ENCODE measurements at places on chromosomes 3 and 15.
A peak's percentile ranks its signal among the peaks of the same experiment; 100 is the strongest.

DNA sequence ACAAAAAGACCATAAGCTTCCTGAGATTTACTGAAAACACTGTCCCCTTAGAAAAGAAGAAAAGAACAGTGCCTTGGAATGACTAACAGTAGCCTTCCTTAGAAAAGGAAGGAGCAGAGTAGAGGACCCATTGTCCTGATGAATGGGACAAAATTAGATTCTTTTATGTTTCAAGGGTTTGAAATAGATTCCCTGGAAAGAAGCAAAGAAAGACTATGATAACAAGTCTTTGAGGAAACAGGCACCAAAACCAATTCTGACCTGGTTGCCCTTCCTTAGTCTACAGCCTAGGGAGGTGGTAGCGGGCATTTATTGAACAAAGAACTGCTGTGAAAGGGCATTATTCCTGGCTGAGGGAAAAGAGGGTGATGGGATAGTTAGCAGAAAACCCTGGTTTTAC lies 1024.8 kb downstream of the TBL1XR1 start:
- DNase-seq, result no peak

GRCh38 chr3:127791221-127791913 lies 30.9 kb downstream of the MGLL start:
- peak; percentile 44 for DNase-seq

GRCh38 chr15:90907051-90907660 lies 4.1 kb downstream of the MAN2A2 start:
- DNase-seq, result no peak

- DNase-seq, result no peak
These were observed 9.8 kb upstream of the FNDC3B start for GRCh38 chr3:172029425-172030098.

DNA sequence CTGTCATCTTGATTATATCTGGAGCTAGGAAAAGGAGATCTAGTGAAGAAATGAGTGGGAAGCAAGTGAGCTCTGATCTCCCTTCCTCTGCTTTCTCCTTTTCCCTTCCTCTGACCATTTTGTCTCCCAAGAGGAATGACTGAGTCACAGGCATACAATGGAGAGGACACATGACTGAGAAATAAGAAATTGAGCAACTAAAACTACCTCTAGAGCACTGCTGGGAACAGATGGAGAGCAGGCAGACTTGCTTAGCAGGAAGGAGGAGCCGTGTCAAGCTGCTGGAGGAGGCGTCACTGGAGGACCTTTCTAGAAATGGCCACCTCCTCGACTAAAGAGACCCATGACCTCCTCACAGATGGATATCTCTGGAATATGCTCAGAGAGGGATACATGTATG lies 66.9 kb upstream of the MYO5C start:
- DNase-seq, result peak; percentile 46

- no peak for DNase-seq
These were observed 53.6 kb upstream of the MINAR1 start for GRCh38 chr15:79378394-79379109.

- no peak for DNase-seq
These were observed 313.1 kb downstream of the SV2B start for GRCh38 chr15:91413142-91413541.

DNA sequence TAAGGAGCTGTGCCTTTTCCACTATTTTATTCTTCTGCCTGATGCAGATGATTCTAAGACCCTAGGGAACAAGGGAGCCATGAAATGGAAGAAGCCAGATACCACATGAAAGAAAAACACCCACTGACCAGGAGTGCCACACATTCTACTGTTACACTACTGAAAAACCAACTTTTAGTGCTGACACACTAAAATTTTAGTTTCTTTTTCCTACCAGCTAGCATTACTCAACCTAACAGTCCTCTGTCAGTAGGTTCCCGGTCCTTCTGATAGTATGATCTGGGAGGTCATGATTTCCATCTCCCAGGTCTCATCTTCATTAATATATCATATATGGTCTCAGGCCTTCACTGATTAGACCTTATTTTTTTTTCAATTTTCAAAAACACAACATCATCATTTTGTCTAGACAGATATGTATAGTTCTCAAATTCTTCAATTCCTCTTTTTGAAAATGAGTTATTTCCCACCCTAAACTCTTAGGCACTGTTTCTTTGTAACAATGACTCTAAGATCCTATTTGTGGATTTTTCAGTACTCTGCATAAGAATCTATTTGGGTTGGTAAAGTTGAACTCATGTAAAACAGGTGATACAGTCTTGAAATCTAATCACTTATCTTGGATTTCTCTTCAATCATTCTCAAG lies 321.8 kb downstream of the CTNNB1 start:
- DNase-seq, result no peak

GRCh38 chr3:11201251-11202019 lies 47.1 kb downstream of the HRH1 start:
- DNase-seq, result no peak

DNA sequence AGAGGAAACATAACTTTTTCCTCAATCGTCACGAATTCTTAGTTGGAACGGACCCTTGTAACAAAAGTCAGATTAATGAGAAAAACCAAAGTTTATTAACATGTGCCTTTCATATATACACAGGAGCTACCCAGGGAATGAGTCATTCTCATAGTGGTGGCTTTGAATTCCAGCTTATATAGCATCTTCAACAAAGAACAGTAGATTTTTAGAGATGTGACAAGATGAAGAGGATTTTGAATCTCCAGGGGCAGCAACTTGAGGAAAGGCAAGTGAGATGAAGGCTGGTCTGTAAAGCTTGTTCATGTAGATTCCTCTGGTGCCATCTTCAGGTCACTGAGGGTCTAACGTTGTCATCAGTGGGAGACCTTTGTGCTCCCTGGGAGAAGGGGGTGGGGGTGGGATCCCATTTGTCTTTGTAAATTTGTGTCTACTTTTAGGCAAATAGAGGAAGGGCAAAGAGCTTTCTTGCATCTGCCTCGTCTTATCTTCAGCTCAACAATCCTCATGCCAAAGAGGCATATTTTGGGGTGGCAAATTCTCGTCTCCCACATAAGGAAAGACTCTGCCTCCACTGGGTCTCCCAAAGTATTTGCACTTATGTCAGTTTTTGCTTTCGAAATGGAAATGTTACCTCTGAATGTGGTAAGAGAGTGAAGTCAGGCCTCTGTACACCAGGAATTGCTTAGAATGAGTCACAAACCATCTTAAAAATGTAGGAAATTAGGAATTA lies 29.5 kb downstream of the CLEC3B start:
- no peak for DNase-seq

DNA sequence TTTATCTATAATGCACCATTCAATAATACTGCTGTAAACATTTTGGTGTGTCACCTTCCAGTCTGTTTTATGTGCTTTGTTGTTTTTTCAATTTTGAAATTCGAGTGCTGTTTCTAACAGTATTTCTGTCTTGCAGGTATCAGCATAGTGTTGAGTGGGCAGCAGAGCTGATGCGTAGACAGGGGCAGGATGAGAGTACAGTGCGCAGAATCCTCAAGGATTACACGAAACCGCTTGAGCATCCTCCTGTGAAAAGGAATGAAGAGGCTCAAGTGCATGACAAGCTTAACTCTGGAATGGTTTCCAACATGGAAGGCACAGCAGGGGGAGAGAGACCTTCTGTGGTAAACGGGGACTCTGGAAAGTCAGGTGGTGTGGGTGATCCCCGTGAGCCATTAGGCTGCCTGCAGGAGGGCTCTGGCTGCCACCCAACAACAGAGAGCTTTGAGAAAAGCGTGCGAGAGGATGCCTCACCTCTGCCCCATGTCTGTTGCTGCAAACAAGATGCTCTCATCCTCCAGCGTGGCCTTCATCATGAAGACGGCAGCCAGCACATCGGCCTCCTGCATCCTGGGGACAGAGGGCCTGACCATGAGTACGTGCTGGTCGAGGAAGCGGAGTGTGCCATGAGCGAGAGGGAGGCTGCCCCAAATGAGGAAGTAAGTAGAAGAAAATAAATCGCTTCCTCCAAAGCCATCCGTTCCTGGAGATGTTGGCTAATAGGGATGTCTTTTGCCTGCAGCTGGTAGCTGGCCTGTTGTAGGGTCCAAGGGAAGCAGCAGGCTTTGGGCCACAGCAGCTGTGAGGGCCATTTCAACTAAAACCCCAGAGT lies 19.1 kb downstream of the TSEN2 start:
- DNase-seq, result no peak

- DNase-seq, result no peak
These were observed 68.5 kb upstream of the PTX3 start for GRCh38 chr3:157368171-157368570.

DNA sequence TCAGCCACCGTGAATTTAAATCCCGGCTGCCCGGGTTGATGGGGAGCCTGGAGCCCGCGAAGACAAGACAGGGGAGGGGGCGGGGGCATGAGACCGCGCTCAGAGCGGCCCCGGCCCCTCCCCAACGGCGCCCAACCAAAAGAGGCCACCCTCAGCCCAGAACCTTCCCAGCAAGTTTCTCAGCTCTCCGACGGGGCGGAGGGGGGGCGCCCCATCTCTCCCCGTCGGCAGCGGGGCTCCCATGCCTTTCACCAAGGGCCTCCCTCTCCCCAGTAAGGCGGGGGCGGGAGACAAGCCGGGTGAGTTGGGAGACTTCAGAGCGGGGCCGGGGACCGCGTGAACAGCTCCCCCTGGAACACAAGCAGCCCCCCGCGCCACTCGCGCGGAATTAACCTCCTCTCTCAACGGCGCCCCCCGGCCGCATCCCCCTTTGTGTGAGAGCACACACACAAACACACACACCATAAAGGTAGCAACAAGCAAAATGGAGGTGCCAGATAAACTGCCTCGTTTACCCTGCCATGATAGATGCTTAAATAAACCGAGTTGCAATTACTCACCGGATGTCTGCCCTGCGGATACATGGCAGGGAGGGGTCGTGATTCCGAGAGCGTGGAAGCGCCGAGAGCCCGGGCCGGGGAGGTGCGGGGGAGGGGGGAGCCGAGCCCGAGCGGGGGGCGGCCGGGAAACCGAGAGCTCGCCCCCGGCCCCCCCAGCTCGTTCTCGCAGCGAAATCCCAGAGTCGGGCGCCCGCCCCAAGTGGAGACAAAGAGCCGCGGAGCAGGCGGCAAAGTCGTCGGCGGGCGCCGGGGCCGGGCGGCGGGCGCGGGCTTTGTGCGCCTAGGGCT lies 1.3 kb downstream of the TLE3 start:
- peak; percentile 51 for DNase-seq

DNA sequence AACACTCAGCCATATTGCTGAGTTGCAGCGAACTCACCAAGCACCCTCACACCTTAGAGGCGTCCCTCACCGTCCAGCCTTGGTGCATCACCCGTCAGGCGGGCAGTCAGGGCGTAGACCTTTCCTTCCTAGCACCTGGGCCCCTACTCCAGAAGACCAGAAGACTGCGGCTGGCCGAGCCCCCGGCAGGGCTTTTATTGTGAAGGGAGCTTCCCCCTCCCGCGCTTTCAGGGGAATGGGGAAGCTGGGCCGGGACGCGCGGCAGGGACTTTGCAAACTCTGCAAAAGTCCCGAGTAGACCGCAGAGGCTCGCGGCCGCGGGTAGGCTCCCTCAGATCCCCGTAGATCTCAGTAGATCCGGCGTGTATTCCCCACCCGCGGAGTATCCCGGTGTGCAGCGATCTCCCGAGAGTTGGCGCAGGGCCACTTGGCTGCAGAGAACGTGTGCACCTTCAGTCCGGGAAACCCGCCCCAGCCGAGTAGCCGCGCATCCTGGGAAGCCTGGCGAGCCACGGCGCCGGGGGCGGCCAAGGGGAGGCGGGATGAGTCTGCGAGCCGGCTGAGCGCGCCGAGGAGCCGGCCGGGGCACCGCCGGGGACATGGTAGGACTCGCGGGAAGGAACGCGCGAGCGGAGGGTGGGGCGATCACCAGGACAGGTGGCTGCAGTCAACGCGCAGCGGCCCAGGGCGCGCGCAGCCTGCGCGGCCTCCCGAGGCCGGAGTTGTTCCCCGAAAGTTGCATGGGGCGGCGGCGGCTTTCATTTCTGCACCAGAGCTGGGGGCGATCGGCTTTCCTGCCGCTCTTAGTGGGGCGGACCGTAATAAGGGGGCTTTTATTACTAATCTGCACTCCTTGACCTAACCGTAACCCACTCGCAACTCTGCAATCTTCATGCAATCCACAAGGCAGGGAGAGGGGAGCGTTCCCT lies at the start of gene GASK1A:
TSS of gene GASK1A (plus strand) at position 268 of the 929 bp plus-strand sequence. CDS start at position 600, 332 bp downstream.
- peak; percentile 28 for DNase-seq

GRCh38 chr3:43691120-43691995 lies 620 bp downstream of the ABHD5 start:
- DNase-seq, result peak; percentile 38

DNA sequence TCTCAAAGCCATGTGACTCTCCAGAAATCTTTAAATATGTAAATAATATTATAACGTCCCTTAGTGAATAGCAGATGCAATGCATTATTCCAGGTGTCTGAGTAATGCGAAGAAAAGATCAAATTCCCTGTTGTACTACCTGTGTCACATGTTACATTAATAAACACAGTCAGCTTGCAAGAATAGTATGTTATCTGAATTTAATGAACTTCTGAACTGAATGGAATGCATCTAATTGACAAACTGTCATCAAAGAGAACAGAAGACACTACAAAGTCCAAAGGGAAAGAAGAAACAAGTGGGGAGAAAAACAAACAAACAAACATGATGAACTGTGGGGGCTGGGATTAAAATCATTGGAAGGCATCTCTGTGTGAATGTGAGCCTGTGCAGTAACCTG lies 508.8 kb downstream of the LPP start:
- DNase-seq, result no peak

DNA sequence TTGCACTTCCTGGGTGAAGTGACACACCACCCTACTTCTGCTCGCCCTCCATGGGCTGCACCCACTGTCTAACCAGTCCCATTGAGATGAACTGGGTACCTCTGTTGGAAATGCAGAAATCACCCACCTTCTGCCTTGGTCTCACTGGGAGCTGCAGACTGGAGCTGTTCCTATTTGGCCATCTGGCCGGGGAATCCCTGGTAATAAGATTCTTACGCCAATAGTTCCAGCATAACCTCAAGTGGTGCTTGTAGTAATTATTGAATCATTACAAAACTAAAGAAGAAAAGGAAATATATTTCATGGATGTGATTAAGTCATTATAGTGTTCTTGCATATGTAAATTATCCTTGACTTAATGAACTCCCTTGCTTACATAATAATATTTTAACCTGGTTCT lies 841.9 kb downstream of the CADM2 start:
- DNase-seq, result no peak

- DNase-seq, result no peak
These were observed 47.0 kb downstream of the LRRFIP2 start for GRCh38 chr3:37127340-37127739.

Measured in AG08396 (cell line).